ENCODE measurements at places on chromosomes 5 and 9.

DNA sequence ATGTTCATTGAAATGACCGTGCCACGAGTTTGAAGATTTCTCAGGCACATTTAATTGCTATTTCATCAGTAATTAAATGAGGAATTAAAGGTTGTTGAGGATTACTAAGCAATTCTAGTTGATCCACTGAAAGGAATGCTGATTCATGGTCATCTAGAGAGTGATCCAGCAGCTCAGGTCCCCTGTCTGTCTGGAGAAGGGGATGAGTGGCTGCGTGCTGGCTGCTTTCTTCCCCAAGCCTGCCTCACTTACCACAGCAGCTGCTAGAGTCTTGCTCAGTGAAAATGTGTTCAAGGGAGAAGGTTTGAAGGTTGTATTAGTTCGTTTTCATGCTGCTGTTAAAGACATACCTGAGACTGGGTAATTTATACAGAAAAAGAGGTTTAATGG lies 7.8 kb upstream of the TGFBI start:
- no peak for DNase-seq

GRCh38 chr5:118698774-118699173 lies 289.6 kb downstream of the DTWD2 start:
- no peak for DNase-seq

DNA sequence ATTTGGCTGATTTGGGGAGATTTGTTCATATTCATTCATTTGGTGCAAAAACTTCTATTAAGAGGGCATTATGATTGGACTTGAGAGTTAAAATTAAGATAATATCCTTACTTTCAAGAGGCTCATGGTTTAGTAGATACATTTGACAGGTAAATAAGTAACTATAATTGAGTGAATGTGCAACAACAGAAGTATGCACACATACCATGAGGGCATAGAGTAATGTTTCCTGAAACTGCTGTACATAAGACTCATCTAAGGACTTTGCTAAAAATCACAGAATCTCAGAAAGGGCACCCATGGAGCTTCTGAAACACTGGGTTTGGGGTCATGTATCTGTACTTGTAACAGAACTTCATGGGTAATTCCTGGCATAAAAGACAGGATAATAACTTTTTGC lies 70.1 kb upstream of the PPP2R2B start:
- no peak for DNase-seq

DNA sequence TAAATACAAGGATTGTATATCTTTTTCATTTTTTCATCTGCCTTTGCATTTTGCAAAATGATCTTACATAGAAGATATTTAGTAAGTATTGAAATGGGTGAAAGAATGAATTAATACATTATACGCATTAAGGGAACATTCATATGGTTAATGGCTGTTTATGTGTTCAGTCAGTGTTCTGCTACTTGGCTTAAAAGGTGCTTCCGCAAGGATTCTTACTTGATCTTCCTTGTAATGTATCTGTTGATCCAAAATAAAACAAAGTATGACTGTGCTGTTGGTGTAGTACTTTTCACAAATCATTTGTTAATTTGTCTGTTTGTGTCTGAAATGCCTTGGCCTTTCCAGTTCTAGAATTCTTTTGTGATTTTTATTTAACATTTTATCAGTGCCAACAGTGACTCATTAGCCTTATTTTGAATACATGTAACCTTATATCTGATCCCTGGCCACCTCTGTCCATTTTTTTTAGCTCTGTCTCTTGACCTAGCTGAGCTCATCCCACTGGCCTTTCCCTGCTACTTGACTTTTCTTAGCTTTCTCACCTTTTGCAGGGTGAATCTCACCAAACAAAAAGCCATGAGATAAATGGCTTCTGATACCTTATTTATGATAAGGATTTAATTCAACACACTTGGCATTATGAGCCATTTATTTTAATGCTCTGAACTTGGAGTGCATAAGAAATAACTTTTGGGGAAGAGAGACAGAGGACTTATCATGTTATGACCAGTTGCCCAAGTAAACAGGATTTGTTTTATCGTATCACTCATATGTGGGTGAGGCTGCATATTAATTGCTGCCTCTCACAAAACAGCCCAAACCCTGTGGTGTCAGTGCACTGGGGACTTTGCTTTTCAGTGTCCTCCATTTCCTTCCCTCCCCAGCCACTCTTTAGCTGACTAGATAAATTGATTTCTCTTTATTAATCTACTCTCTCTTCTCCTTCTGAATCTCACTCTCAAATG lies 340.3 kb downstream of the KDM4C start:
- no peak for DNase-seq

GRCh38 chr5:107418071-107418470 lies 252.7 kb downstream of the EFNA5 start:
- no peak for DNase-seq

Measured in stimulated activated CD4-positive, alpha-beta T cell treated with anti-CD3 and anti-CD28 coated beads, Interleukin-12 subunit alpha, Interleukin-12 subunit beta, amount 100 ng/mL, for 48 hours (primary cell).